ENCODE measurements at places on chromosomes 6 and 20.

DNA sequence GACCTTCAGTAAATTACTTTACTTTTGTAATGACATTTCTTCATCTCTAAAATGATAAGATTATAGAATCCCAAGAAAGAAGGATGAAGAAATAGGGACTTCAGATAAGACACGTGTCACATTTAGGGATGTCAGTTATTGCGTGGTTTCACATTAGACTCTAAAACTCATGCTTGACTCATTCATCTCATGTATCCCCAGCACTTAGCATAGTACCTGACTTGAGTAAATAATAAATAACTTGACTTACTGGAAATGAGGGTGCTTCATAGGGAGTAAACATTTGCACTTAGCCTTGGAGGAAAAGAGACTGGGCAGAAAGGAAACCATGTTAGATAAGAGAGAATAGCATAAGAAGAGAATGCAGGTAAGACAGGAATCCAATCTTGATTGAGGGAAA lies 37.2 kb downstream of the VTA1 start:
- no peak for DNase-seq

GRCh38 chr6:98946879-98947410 lies 801 bp downstream of the FBXL4 start:
- DNase-seq, result no peak

DNA sequence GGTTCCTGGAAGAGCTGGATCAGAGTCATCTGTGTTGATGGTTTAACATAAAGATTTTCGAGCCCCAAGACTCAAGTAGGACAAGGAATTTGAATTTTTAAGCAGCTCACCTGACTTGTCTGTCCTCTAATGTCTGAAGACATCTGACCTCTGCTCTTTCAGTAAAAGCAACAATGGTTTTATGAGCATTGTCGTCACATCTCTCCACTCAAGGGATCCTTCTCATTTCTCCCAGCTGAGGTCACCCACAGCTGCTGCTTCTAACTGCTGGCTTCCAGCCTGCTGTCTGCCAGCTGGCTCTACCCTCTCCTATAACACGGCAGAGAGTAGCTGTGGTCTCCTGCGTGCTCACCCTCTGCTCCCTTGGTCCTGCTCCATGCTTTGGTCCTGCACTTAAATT lies 24.7 kb upstream of the HDAC2 start:
- DNase-seq, result no peak

DNA sequence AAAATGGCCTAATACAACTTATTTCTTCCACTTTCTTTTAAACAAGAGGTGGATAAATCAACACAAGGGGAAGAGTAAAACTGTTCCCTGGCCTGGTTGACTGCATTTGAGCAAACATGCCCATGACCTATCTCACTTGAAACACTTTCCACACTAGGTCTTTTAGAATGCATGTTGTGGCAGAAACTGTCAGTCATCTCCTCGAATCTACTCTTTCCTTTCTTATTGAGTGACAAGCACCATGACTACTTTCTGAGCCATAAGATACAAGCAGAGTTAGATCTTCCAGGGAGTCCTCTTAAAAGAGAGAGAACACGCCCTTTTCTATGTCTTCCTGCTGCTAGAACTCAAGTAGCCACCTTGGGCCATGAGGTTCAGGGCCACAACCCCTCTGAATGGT lies 66.5 kb downstream of the PTPRT start:
- no peak for DNase-seq

DNA sequence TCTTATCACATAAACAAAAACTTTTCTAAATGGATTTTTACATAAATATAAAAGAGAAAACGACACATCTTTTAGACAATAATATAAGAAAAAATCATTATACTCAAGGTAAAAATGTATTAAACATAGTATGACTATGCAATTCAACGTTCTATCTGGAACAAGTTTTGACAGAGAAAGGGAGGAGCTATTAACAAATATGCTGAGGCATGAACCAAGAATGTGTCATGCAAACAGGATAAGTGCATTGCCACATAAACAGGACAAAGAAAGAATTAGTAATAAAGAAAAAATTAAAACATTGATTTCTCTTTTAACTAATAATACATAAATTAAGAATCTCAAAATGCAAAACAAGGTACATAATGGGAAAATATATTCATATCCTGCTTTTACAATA lies 1353.4 kb upstream of the GJE1 start:
- no peak for DNase-seq

DNA sequence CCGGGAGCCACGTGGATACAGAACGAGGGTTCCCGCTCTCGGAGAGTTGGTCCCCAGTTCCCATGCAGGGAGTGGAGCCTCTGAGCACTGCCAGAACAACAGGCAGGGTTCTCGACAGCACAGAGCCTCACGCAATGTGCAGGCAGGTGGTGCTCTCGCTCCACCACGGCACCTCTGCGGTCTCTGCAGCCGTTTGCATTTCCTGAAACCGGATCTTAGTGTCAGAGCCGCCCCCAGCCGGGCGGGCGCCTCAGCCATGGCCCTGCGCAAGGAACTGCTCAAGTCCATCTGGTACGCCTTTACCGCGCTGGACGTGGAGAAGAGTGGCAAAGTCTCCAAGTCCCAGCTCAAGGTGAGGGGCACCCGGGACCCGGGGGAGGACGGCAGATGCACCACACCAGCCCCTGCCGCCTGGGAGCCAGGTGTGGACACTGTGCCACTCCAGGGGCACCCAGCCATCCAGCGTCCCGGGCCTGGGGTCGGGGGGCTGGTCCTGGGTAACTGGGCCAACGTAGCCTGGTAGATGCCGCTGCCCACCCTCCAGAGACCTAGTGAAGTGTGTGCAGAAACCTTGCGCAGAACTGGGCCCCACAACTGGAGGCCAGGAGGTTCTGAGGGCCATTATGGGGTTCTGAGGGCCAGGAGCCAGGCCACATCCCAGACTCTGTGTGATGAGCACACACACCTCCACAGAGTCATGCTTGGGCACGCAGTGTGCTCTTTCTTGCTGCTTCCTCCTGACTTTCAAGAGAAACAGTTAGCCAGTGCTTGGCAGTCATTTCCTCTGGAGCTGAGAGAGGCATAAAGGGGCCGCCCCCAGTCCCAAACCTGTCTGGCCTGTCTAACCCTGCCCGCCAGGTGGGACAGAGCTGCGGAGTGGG lies at the start of gene DEF6:
Gene DEF6, plus strand, starts transcription at position 218 of the 881 bp plus-strand sequence. Its CDS starts 39 bp downstream, at position 257.
- DNase-seq, result no peak

DNA sequence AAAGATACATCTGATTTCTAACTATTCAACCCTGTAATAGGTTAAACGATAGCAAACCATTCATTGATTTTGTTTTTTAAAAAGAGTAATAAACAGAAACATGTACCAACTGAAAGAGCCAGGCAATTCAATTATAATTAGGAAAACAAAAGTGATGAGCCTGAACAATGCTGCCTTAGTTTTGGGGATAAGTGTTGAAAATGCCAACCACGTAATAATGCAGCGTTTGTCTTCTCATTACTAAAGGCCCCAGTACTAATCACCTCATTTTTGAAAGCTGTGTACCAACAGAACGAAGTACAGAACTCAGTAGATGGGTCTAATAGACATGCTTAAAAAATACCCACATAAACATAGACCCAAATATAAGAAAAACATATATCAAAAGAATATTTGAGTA lies 663.6 kb upstream of the CHD6 start:
- DNase-seq, result no peak

DNA sequence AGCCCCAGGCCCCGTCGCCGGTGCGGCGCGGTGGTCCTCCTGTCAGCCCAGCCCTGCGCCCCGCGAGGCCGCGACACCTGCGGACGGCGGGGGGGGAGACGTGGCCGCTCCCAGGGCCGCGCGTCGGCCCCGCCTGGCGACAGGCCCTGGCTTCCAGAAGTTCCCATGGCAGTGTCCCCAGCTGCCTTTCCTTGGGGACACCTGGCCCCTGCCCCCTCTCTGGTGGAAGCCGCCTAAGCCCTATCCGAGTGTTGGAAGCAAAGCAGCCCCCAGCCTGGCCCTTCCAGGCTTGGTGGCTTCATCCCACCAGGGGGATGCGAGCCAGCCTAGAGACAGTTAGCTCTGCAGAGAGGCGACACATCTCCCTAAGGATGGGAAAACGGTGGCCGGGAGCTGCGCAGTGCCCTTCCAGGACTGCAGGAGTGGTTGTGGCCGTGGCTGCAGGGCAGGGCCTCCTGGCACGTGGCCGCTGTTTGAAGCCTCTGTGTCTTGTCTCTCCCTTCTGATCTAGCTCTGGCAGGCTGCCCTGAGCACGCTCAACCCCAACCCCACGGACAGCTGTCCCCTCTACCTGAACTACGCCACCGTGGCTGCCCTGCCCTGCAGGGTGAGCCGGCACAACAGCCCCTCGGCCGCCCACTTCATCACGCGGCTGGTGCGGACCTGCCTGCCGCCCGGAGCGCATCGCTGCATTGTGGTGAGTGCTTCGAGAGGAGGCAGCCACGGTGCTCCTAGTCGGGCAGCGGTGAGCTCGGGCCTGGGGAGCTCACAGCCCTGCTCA lies 816 bp downstream of the NPEPL1 start:
- DNase-seq, result no peak

GRCh38 chr6:134637847-134638437 lies 312.0 kb downstream of the ALDH8A1 start:
- DNase-seq, result no peak

- no peak for DNase-seq
Measured at GRCh38 chr6:32088487-32089049, 20.6 kb downstream of the TNXB start.

GRCh38 chr6:13671548-13672127 lies 40.0 kb downstream of the RANBP9 start:
- no peak for DNase-seq

DNA sequence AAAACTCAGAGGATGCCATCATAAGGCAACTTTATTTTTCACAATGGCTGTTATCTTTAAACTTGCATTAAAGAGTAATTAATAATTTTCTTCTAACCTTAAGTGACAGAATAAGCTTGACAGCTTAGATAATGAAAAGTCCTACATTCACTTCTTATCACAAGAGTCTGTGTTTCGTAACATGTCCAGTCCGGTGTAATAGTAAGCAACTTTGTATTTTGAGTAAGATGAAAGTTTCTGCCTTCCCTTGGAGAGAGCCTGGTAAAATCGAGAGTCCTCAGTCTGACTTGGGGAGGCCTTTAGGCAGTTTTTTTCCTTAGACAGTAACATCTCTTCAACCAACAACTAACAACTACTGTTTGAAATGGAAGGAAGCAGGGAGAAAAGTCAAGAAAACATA lies 195.6 kb downstream of the GRM1 start:
- DNase-seq, result no peak

- no peak for DNase-seq
Measured at GRCh38 chr20:54118220-54119001, 48.0 kb upstream of the BCAS1 start.

GRCh38 chr20:41234546-41234945 lies 83.0 kb downstream of the ZHX3 start:
- no peak for DNase-seq

- no peak for DNase-seq
Measured at GRCh38 chr6:129490521-129491255, 219.3 kb downstream of the ARHGAP18 start.

- DNase-seq, result no peak
Measured at GRCh38 chr6:55469951-55470366, 109.0 kb downstream of the HMGCLL1 start.

DNA sequence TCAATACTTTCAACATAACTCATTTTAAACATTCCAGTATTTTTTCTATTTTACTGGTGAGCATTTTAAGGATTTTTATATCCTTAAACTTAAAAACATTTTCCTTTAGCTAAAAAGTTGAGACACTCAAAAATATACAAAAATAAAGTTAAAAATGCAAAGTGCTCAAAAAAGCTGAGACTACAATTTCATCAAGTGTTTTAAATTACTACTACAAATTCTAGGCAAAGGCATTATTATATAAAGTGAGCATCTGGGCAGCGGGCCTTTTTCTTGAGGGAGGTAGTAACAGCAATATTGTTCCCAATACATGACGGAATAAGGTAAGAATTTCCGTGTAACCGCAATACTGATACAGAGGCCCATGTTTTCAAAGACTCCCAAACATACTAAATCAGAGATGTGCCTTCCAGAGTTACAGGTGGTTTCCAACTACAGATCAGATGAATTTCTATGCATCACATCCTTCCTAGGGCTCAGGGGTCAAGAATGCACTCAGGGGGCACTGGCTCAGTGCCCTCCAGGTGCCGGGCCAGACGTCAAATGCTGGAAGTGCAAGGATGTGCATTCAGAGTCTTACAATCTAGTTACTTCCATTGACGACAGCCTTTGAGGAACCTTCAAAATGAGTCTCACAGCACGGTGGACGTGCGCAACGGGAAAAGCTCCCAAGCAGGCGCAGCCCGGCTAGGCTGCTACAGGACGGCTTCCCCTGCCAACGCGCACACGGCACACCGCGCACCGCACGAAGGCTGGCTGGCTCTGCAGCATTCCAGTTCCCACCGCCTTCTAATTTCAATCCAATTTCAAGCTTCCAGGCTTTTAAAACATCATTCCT lies 1.7 kb downstream of the PHF10 start:
- no peak for DNase-seq

DNA sequence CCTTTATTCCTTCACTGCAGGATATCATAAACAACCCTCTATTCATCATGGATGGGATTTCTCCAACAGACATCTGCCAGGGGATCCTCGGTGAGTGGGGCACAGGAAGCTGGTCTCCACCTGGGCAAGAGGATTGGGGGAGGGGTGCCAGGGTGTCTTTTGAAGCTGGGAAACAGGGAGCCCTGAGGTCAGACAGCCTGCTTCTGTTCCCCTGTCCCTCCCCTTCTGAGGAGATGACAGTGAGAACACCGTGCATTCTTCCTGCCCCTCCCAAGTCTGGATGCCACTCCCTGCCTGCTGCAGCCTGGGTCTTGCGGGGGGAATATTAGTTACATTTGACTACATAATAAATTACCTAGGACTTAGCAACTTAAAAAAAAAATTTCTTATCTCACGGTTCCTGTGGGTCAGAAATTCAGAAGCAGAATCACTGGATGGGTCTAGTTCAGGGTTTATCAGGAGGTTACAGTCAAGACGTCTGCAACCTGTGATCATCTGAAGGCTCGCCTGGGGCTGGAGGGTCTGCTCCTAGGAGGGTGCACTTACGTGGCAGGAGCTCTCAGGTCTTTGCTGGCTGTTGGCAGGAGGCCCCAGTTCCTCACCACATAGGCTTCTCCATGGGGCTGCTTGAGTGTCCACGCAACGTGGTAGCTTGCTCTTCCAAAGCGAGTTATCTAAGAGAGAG lies 11.4 kb downstream of the CAPN11 start:
- DNase-seq, result no peak

DNA sequence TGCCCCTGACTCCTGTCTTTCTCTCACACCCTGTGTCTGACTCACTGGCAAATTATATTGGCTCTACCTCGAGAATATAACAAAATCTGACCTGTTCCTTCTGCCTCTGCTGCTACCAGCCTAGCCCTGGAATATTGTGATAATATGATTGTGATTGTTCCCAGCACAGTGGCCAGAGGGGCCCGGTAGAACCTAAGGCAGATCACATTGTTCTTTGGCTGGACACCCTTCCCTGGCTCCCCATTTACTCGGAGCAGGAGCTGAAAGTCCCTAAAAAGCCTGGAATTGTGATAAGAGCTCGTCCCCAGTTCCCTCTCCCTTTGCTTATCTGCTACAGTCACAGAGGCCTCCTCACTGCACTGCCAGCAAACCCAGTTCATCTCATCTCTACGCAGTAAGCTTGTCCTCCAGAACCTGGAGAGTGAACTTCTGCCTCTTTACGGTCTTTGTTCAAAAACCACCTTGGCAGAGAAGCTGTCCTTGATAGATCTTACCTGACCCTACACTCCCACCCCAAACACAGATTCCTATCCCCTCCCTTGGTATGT lies 21.8 kb downstream of the SERPINB6 start:
- DNase-seq, result no peak

All from cortex of kidney (tissue), 1 donor.